Neuronal stem cell (in vitro differentiated cells): ENCODE measurements at places on chromosomes 6 and 20.

- H3K4me3 ChIP-seq = no peak overlapping the region
- DNase-seq = no peak
- peaks cover 3% of the 10 kb centered on the region for H3K27me3 ChIP-seq
- no peak overlapping the region for H3K27ac ChIP-seq
- H3K4me1 ChIP-seq = peaks cover 3% of the 10 kb centered on the region
- H3K36me3 ChIP-seq = no peaks in the 10 kb centered on the region
These were observed 255.8 kb downstream of the NFATC2 start for GRCh38 chr20:51286758-51287157.

- H3K4me3 ChIP-seq = no peak overlapping the region
- no peak for DNase-seq
- no peaks in the 10 kb centered on the region for H3K27me3 ChIP-seq
- no peak overlapping the region for H3K27ac ChIP-seq
- H3K36me3 ChIP-seq = no peaks in the 10 kb centered on the region
- peaks cover 24% of the 10 kb centered on the region for H3K4me1 ChIP-seq
These were observed 245.6 kb downstream of the PRKN start for GRCh38 chr6:162481938-162482337.

DNA sequence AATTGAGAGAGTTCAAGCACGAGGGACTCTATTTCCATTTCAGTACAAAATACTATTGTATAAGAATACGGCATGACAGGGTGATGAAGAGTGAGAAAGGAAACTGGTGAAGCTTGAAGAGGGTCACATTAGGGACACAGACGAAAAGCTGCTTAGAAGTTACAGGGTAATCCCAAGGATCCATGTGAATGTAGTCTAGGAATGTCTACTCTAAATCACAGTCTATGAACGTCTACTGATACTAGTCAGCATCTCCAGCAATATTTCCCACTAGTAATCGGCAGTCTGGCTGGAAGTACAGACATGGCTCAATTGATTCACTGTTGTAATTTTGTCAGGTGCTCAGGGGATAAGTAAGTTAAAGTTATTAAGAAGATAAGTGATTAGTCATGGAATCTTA lies 156.4 kb downstream of the ASCC3 start:
- no peak overlapping the region for H3K4me3 ChIP-seq
- DNase-seq = no peak
- H3K36me3 ChIP-seq = peaks cover 41% of the 10 kb centered on the region
- peak overlapping the region; percentile 32 for H3K27ac ChIP-seq

DNA sequence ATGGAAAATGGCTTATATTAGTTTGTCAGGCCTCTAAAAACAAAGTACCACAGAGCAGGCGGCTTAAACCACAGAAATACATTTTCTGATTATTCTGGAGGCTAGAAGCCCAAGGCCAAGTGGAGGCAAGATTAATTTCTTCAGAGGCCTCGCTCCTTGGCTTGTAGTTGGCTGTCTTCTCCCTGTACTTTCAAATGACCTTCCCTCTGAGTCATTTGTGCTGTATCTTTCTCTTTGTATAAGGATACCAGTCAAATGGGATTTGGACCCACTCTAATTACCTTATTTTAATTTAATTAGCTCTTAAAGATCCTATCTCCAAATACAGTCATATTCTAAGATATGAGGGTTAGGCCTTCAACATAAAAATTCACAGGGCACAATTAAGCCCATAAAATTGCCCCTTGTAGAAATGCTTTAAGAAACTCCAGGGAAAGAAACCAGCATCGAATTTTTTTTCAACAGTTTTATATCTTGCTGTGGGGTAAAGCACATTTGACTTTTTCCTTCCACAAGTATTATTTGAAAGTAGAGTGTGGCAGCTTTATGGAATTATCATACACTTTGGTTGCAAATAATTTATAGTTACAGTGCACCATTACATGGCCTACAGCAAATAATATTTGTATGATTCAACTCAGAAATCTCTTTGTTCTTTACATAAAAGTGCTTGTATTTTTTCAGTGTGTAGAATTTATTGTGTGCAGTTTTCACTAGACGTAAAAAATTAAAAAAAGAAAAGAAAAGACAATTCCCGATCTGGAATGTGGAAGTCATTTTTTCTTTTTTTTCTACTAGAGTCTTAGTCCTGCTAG lies 706.1 kb downstream of the KIF16B start:
- no peaks in the 10 kb centered on the region for H3K36me3 ChIP-seq
- DNase-seq = no peak
- no peaks in the 10 kb centered on the region for H3K27me3 ChIP-seq
- peaks cover 1% of the 10 kb centered on the region for H3K4me1 ChIP-seq
- H3K4me3 ChIP-seq = no peak overlapping the region
- no peak overlapping the region for H3K27ac ChIP-seq

DNA sequence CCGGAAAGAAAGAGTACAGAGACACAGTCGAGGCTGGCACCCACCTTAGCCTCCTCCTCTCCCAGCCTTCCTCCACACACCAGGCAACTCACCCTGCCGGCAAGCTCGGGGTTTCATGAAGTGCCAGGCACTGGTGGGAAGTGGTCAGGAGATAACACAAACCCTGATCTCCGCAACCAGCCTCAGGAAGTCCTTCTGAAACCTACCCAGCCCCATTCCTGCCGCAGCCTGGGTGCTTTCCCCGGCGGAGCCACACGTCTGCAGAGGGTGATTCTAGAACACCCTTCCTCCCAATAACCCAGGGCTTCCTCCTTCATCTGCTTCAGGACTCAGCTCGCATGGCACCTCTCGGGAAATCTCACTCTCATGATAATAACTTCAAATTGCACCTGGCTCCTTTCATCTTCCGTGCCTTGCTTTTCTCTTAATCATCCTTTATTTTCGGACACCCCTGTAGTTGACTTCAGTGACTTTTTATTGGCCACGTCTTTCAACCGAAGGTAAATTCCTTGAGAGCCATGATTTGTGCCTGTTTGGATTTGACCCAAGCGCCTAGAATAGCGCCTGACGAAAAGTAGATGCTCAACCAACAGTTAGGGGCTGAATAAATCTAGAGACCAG lies 8.7 kb upstream of the HLA-E start:
- DNase-seq = no peak
- no peak overlapping the region for H3K4me3 ChIP-seq
- no peak overlapping the region for H3K27ac ChIP-seq
- H3K36me3 ChIP-seq = no peaks in the 10 kb centered on the region
- no peaks in the 10 kb centered on the region for H3K4me1 ChIP-seq

- no peak overlapping the region for H3K27ac ChIP-seq
- H3K4me1 ChIP-seq = peaks cover 3% of the 10 kb centered on the region
- no peak overlapping the region for H3K4me3 ChIP-seq
- DNase-seq = no peak
- peaks cover 30% of the 10 kb centered on the region for H3K36me3 ChIP-seq
These were observed 51.9 kb downstream of the L3MBTL3 start for GRCh38 chr6:130070326-130070725.

DNA sequence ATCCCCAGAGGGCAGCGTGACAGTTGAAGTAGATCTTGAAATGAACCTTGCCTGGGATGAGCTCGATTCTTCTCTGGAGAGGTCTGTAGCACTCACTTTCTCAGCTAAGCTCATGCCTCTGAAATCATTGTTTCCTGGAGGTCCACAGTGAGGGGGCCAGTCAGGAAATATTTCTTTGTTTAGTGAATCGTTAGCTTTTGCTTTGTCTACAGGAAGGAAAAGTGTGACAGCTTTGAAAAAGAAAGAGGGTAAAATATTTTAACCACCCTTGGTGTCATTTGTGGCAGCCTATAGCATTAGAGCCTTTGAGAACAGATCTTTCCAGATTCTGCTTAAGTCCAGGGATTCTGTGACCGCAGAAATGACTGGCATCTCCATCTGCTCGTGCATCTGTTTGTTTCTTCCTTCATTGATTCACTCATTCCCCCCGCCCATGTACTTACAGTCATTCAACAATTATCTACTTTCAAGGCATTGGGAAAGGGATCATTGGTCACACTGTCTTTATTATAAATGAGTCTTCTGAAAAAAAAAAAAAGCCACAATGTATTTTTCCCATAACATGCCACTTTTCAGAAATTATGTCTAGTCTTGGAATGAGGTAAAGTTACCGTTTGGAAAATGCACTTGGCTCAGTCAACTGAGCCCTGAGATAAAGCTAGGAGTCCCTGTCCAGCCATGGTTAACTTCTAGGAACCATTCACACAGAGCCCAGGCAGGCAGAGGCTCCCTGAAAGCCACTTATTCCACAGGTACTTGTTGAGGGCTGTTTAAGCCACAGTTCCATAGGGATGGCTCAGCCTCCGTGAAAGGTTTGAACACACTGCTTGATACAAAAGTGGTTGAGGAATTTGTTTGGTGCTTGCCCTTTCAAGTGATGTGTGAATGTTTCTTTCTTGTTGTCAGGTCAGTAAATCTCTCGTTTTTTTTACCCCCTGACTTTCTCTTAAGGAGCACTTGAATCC lies 86.0 kb downstream of the TIAM2 start:
- H3K4me3 ChIP-seq = no peak overlapping the region
- H3K4me1 ChIP-seq = peaks cover 23% of the 10 kb centered on the region
- no peak for DNase-seq
- H3K36me3 ChIP-seq = no peaks in the 10 kb centered on the region
- H3K27ac ChIP-seq = no peak overlapping the region

DNA sequence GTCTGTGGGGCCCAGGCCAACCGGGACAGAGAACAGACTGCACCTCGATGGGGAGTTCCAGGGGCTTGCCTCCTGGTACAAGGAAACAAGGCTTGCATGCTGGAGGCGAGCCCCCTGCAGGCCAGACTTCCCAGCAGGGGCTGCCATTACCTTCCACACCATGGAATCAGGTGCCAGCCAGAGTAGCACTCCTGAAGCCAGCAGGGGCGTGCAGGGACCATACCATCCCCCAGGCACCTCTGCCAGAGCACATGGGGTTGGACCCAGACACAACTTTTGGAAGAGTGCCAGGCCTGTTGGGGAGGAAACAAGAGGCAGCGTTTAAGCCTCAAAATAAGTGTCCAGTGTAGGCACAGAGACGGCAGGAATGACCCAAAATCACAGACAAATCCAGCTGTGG lies 6.5 kb downstream of the DDO start:
- H3K27me3 ChIP-seq = peaks cover 9% of the 10 kb centered on the region
- no peaks in the 10 kb centered on the region for H3K36me3 ChIP-seq
- no peak overlapping the region for H3K27ac ChIP-seq

- no peak overlapping the region for H3K27ac ChIP-seq
- no peaks in the 10 kb centered on the region for H3K36me3 ChIP-seq
- peaks cover 5% of the 10 kb centered on the region for H3K4me1 ChIP-seq
- no peak for DNase-seq
- no peaks in the 10 kb centered on the region for H3K27me3 ChIP-seq
These were observed 178.2 kb upstream of the MMS22L start for GRCh38 chr6:97461218-97461617.

DNA sequence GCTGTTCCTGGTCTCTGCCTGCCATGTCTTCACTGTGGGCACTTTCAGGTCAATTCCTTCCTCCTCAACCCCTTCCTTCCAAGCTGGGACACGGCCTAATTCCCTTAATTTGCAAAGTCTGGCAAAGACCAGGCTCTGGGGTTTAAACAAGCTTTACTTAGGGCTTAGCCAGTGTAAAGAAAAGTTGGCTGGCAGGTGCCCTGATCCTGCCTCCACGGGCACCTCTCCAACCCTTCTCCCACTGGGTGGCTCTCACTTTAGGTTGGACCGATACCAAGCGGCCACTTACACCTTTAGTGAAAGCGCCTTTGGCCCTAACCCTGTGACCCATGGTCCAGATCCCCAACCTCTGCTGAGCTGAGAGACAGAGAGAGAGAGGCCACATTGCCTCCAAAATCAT lies 13.7 kb upstream of the MLN start:
- H3K36me3 ChIP-seq = no peaks in the 10 kb centered on the region
- no peak overlapping the region for H3K27ac ChIP-seq
- peaks cover under 1% of the 10 kb centered on the region for H3K4me1 ChIP-seq
- no peak for DNase-seq
- no peak overlapping the region for H3K4me3 ChIP-seq
- no peaks in the 10 kb centered on the region for H3K27me3 ChIP-seq

DNA sequence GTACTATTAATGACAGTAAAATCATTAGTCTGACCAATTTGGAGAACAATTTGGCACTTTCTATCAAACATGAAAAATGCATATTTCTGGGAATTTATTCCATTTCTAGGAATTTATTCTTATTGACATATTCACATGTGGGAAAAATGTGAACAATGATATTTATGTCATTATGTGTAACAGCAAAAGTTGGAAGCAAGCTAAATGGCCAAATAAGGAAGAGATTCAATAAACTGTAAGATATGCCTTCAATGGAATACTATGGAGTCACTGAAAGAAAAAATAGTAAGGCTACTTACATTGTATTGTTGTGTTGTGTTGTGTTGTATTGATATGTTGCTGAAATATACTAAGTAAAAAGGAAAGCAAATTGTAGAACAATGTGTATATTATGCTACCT lies 100.5 kb upstream of the EDN1 start:
- H3K27ac ChIP-seq = peak overlapping the region; percentile 88
- no peak for DNase-seq
- no peak overlapping the region for H3K4me3 ChIP-seq
- H3K4me1 ChIP-seq = no peaks in the 10 kb centered on the region
- no peaks in the 10 kb centered on the region for H3K36me3 ChIP-seq

DNA sequence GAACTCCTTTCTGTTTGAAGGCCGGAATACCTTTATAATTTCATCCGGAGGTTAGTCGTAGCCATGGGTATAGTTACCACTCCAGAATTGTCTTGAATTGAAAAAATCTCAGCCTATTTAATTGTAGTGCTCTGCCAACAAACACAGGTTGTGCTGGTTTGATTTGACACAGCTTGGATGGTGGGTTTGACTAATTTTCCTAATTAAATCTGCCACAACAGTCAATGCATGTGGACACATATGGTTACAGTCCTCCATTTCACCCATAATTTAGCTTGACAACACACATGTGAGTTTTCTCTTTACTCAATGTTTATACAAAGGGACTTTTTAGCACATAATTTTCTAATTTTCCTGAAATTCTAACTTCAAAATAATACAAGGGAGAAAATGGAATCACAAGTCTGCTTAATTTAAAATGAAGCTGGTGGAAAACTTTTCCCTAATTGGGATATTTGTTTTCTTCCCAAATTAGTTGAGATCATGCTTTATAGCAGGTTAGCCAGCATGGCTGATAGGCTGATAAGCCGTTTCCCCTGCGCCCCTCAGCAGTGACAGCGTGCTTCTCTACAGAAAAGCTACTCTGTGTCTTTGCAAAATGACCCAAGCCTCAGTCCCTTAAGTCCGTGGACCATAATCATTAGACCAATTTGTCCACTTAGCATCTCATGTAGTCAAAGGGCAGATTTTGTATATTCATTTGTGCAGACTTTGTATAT lies 463.5 kb upstream of the FLRT3 start:
- no peaks in the 10 kb centered on the region for H3K36me3 ChIP-seq
- no peak overlapping the region for H3K4me3 ChIP-seq
- DNase-seq = no peak
- peaks cover 3% of the 10 kb centered on the region for H3K4me1 ChIP-seq
- no peaks in the 10 kb centered on the region for H3K27me3 ChIP-seq
- H3K27ac ChIP-seq = no peak overlapping the region

DNA sequence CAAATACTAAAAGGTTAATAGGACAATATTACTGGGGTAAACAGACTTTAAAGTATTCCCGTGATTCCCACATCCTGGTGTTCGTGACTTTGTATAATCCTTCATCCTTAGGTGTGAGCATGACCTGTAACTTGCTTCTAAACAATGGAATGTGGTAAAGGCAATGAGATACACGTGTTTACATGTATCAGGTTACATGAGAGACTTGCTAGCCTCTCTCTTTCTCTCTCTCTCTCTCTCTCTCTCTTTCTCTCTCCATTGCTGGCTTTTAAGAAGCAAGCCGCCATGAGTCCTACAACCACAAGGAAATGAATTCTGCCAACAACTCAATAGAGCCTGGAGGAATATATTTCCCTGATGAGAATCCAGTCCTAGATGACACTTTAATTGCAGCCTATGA lies 83.9 kb upstream of the LGSN start:
- H3K36me3 ChIP-seq = no peaks in the 10 kb centered on the region
- DNase-seq = no peak
- H3K27ac ChIP-seq = no peak overlapping the region
- H3K4me3 ChIP-seq = no peak overlapping the region
- no peaks in the 10 kb centered on the region for H3K4me1 ChIP-seq
